NCI-H82 (cell line): ENCODE measurements at places on chromosomes 5 and 9.

GRCh38 chr9:116632990-116633838 lies 53.9 kb upstream of the TRIM32 start:
- DNase-seq, result no peak

GRCh38 chr9:133032171-133032570 lies 1.4 kb downstream of the GTF3C5 start:
- no peak for DNase-seq

GRCh38 chr9:96478829-96479371 lies 28.9 kb downstream of the HABP4 start:
- no peak for DNase-seq

- no peak for DNase-seq
Measured at GRCh38 chr9:122900791-122901190, 4.4 kb downstream of the RC3H2 start.

DNA sequence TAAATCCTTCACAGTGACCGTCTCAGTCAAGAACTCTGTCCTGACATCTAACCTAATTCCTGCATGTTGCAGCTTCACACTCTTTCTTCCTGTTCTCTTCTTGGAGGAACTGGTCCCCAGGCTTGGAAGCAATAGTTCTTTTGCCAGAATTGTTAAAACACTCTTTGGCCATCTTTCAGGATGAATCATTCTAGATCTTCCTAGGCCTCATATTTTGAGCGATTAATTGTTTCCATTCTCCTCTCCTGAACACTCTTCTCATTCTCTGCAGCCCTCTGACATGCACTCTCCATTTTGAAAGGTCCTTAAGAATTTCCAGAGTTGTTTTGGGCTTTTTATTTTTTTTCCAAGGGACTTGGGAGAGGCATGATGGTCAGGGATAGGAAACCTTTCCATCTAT lies 85.8 kb downstream of the FAM114A2 start:
- DNase-seq, result no peak

DNA sequence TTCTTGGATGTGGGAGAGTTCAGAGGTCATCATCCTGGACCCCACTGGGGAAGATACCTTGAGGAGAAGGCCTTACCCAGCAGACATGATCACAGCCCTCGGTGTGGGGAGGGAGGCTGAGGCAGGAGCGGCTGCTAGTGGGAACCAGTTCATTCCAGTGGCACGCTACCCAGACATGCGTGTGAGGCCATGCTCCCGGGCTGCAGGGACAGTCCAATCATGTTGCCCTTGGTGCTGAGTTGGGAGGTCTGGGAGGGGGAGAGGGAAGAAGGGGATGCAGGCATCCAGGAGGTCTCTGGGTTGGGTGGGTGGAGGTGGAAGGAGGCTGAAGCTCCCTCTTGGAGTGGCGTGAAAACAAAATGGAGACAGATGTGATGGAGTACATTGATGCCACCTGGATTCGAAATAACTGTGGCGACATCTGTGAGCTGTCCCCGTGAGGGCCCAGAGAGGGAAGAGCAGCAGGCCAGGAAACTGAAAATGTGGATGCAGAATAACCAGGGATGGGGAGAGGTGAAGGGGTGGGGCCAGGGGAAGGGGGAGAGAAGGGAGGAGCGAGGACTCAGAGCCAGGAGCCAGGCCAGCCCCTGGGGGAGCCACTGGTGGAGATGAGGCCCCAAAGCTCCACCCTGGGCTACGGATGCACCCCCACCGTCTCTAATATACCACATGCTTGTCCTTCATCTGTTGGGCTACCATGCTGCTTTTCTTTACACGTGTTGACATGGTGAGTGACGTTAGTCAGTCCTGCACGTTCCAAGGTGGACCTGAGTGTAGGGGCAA lies 16.2 kb downstream of the NDUFS6 start:
- no peak for DNase-seq

- DNase-seq, result no peak
Measured at GRCh38 chr9:124602204-124602603, 95.0 kb upstream of the NR5A1 start.

DNA sequence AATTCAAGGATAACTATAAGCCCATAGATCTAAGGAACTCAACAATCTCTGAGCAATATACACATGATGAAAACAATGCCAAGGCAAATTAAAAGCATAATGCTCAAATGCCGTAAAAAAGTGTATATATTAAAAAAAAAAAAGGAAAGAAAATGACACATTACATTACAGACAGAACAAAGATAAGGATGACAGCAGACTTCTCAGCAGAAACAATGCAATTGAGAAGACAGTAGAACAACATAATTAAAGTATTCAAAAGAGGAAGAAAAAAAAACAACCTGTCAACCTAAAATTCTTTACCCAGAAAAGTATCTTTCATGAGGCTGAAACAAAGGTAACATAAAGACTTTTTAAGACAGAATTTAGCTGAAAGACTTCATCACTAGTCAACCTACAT lies 591.7 kb downstream of the ZNF608 start:
- DNase-seq, result no peak

DNA sequence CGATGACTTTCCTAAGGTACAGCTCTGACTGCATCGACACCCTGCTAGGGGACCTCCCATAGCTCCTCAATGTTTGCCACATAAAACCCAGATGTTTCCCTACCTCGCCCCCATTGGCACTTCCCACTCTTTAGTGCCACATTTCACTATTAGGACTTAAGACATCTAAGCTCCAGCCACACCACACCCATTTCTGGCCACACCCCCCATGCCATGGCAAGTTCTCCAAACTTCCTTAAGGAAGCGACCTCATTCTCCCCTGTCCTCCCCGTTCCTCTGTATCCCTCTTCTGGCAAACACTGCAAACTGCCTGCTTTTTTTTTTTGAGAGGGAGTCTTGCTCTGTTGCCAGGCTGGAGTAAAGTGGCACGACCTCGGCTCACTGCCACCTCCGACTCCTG lies 62.9 kb downstream of the USP20 start:
- no peak for DNase-seq

- no peak for DNase-seq
Measured at GRCh38 chr9:85009251-85009650, 339.7 kb downstream of the NTRK2 start.

DNA sequence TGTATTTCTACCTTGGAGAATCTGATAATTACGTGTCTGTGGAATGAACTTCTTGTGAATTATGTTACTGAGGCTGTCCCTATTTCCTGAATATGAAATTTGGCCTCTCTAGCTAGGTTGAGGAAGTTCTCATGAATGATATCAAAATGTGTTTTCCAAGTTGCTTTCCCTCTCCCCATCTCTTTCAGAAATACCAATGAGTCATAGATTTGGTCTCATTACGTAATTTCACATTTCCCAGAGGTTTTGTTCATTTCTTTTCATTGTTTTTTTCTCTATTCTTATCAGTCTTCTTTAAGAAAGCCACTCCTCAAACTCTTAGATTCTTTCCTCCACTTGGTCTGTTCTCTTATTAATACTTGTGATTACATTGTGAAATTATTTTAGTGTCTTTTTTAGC lies 923.8 kb upstream of the CDH9 start:
- DNase-seq, result no peak

DNA sequence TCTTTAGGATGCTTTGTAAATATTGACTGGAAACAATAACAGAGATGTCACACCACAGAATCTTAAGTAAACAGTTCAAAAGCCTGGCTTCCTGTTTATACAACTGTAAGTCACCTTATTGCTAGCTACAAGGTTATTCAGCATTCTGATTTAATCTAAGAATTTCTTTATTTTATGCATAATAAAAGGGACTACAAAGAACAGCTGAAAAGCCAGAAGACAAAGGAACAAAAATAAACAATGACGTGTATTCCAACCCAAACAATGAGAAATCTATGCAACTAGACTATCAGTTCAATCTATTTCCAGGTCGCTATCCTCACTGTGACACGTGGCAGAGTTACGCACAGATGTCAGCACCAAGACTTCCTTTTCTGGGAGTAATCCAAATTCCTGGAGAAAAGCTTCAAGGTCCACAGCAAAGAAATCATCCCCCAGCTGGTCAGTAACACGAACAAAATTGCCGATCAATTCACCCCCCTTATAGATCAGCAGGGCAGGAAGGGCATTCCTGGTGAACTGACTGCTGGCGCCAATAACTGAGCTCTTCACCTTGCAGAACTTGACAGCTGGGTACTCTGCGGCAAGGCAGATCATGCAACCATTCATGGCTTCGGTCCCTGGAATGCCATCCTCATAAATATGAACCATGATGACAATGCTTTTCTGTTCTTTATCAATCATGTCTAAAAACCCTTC lies 8.4 kb downstream of the PDCL start:
- DNase-seq, result no peak

DNA sequence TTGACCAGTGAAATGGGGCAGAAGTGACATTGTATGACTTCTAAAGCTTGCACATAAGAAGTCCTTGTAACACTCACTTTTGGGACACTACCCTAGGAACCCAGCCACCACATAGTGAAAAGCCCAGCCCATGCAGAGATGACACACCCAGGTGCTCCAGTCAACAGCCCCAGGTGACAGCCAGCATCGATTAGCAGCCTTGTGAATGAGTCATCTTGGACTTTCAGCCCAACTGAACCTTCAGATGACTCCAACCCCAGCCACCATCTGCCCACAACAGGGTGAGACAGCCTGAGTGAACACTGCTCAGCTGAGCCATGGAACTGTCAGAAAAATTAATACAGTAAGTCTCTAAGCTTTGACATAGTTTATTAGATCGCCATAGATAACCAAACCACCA lies 458.6 kb downstream of the ZSWIM6 start:
- DNase-seq, result peak; percentile 44

- DNase-seq, result no peak
Measured at GRCh38 chr5:1106385-1107166, 5.3 kb downstream of the SLC12A7 start.

DNA sequence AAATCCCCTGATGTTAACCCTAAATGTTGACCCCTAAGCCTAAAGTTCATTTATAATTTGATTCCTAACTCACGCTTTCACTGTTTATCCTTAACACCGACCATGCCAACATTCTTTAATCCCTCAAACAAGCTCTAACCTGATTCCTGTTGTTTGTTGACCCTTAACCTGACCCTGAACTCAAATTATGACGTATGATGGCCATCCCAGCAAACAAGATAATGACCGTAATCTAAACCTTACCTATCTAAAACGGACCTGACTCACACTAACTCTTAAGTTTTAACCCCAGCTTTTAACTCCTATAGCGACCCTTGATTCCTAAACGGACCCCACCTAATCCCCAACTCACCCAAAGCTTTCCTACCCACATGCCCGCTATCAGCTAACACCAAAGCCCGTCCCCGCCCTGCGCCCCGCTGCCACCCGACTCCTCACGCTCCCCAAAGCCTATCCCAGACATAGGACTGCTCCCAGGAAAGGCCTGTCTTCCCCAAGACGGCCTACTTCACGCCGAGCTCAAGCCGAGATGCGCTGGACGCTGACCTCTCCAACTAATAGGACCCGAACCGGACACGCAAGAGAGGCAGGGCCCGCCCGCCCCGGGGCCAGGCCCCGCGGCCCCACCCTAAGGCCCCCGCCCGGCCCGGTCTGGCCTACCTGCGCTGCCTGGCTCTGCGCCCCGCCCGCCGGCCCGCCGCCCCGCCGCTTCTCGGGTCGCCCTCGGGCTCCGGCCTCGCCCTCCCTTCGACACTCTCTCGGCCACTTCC lies 395 bp downstream of the TLN1 start:
- DNase-seq, result peak; percentile 47

DNA sequence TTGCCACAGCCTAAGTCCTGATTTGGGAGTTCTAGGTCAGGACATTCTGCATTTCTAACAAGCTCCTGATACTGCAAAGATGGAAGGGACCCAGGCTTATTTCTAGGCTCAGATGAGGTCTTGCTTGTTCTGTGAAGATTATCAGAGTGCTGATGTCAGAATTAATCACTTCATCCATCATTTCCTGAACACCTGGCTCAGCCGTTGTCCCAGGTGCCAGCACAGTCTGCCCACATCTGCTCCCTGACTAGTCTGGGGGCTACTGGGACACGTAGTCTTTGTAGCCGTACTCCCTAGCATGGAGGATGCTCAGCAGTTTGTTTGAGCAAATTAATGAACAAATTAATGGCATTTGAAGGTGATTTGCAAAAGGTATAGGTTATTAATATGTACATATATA lies 17.9 kb upstream of the SPINK4 start:
- DNase-seq, result peak; percentile 82

GRCh38 chr5:94240993-94241651 lies 377.3 kb downstream of the KIAA0825 start:
- DNase-seq, result peak; percentile 50

DNA sequence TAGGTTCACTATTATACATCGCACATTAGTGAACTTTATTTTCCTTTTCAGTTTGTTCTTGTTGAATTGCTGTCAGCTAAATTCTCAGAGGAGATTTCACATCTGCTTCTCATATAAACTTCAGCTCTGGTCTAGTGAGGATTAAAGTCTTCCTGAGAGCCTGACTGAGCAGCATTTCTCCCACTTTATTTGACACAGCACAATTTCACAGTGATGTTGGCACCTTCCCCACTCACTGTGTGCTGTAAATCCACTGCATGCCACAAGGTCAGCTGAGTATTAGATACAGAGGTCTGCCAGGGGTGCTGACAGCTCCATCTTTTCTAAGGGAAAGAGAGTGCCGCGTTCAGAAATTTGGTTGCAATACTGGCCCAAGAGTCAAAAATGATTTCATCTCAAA lies 567.4 kb downstream of the PRR16 start:
- DNase-seq, result no peak

DNA sequence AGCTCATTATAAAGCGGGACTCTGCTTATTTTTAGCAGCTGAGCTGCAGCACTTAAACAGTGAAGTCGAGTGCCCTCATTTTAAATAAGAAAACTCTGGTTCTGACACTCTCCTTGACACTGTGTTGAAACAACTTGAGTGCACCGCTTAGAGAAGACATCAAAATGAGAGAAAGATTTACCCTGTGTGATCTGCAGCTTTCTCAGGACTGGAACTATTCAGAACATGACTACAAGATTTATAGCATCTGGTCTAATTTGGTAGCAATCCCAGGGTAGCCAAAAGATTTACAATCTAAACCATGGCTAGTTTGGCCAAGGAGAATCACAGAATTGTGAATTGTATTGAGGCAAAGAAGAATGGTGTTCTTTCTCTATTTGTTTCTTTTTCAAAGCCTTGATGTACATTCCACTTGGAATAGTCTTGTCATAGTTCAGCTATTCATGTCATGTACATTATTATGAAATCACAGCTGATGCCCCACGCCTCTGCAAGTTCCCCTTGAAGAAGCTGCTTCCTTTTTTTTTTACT lies 38.7 kb downstream of the PLEKHG4B start:
- DNase-seq, result no peak

DNA sequence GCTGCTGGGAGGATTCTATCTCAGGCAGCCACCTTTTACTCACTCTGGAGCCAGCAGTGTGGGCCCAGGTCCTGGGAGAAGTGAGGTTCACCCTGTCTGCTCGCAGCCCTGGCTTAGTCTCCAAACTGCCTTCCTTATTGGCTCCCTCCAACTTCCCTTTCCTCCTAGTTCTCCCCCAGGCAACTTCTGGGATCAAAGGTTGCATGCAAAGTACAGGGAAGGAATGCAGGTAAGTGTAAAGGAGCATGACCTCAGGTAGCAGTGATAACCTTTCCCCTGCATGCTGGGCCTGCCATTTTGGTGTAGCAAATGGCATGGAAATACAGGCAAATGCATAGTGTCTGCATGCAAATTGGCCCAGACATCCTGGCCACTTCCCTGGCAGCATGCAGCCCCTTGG lies 53.8 kb upstream of the ARAP3 start:
- DNase-seq, result no peak
